Naive B cell (primary cell): ENCODE measurements at places on chromosomes 13 and 19. TPM values are rescaled to one million over a fixed set of nuclear protein-coding genes. Genes with fewer than 3 reads are reported as not detected.

DNA sequence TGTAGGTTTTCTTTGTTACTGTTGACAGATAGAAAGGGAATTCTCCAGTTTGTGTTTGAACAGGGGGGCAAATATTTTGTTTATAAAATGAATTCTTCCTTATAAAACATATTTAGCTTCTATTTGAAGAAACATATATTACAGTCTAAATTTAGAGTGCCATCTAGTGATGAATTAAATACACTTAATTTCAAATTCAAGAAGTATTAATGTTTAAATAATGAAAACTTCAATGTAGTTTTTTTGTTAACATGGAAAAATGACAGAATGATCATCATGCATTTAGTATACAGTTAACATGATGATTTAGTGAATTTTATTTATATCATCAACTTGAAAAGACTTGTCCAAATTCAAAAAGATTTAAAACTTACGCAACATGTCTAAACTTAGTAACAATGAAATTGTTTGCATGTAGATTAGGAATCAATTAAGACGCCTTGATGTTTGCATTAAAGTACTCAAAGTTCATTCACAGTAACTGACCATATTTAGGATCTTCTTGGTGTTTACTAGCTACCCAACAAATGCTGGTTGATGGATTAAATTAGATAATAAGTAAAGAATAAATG lies 765.9 kb upstream of the SLITRK1 start:
- H3K4me3 ChIP-seq: no peak overlapping the region
- DNase-seq: no peak
- H3K36me3 ChIP-seq: no peaks in the 10 kb centered on the region
- H3K27me3 ChIP-seq: no peaks in the 10 kb centered on the region
- H3K27ac ChIP-seq: no peak overlapping the region
- no peaks in the 10 kb centered on the region for H3K4me1 ChIP-seq

CYP4F22 gene
- not detected for polyA plus RNA-seq

DNA sequence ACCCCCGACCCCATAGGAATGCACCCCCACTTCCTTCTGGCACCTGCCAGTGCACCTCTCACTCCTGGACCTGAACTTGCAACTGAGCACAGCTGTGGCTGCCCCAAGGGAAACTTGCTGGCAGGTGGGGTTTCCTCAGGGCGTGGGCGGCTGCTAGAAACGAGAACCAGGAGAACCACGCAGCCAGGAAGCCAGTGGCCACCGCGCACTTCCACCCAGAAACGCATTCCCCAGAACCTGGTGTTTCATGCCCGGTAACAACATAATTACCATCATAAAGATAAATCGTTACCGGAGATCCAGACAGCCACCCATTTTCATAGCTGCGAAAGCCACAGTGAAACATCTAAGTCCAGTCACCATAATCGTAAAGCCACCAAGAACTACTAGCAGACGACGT lies 75.2 kb upstream of the C13orf46 start:
- peak; percentile 77 for DNase-seq
- H3K4me3 ChIP-seq: peak overlapping the region; percentile 80
- no peaks in the 10 kb centered on the region for H3K27me3 ChIP-seq

KIR2DL4 gene
- not detected for polyA plus RNA-seq

GRCh38 chr19:609004-609346 lies 19.3 kb downstream of the HCN2 start:
- peaks cover 9% of the 10 kb centered on the region for H3K4me1 ChIP-seq
- no peaks in the 10 kb centered on the region for H3K27me3 ChIP-seq
- H3K27ac ChIP-seq: no peak overlapping the region
- no peak for DNase-seq

- peaks cover 6% of the 10 kb centered on the region for H3K27me3 ChIP-seq
- H3K36me3 ChIP-seq: peaks cover 22% of the 10 kb centered on the region
- no peak overlapping the region for H3K4me3 ChIP-seq
- H3K4me1 ChIP-seq: peaks cover 5% of the 10 kb centered on the region
- DNase-seq: no peak
- no peak overlapping the region for H3K27ac ChIP-seq
Observed at GRCh38 chr19:19966862-19967261, 66.1 kb downstream of the ZNF93 start.

- DNase-seq: no peak
- no peaks in the 10 kb centered on the region for H3K27me3 ChIP-seq
Observed at GRCh38 chr19:34499155-34499834, 17.7 kb downstream of the WTIP start.

NFIX gene
- not detected for polyA plus RNA-seq

RYR1 gene
- polyA plus RNA-seq: not detected

WIZ gene
- polyA plus RNA-seq: 0.32 TPM

- no peaks in the 10 kb centered on the region for H3K36me3 ChIP-seq
- no peak for DNase-seq
- H3K27ac ChIP-seq: no peak overlapping the region
- no peak overlapping the region for H3K4me3 ChIP-seq
- H3K27me3 ChIP-seq: peaks cover 40% of the 10 kb centered on the region
Observed at GRCh38 chr19:46481947-46482346, 10.6 kb upstream of the PNMA8A start.

GRCh38 chr19:48635966-48636858 lies 967 bp downstream of the DBP start:
- H3K36me3 ChIP-seq: no peaks in the 10 kb centered on the region
- DNase-seq: no peak
- peak overlapping the region; percentile 97 for H3K27ac ChIP-seq
- H3K27me3 ChIP-seq: no peaks in the 10 kb centered on the region
- peaks cover 56% of the 10 kb centered on the region for H3K4me1 ChIP-seq
- H3K4me3 ChIP-seq: peak overlapping the region; percentile 88

DNA sequence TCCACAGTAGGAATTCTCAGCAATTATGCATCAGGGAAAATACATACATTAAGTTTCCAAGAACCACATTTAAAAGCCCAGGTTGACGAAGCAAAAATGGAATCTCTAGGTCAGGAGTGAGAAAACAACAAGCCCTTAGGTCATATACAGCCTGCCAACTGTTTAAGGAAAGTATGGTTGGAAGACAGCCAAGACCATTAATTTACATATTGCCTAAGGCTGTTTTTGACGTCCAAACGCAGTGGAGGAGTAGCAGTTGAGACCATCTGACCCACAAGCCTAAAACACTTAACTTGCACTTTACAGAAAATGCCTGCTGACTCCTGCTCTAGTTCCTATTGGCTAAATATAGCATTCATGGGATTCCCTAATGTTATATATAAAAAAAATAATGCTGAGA lies 299.0 kb downstream of the ITGBL1 start:
- H3K4me1 ChIP-seq: no peaks in the 10 kb centered on the region
- H3K27me3 ChIP-seq: peaks cover 6% of the 10 kb centered on the region
- H3K4me3 ChIP-seq: no peak overlapping the region
- no peak for DNase-seq

DNA sequence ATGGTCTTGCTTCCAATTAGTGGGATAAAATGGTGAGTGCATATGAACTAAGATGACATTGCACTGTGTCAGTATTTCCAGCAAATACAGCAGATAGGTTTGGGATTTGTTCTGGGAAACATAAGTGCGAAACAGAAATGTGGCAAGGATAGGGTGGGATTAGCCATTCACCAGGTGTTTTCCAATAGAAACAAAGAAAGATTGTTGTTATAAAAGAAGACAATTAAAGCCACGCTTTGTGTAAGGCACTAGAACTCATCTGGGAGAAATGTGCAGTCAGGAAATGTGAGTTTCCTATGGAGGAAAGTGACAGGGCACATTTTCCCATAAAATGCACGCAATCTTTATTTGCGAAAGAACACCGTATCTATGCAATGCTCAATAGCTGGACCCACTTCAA lies 1547.8 kb downstream of the EFNB2 start:
- H3K27ac ChIP-seq: no peak overlapping the region
- no peaks in the 10 kb centered on the region for H3K27me3 ChIP-seq

DNA sequence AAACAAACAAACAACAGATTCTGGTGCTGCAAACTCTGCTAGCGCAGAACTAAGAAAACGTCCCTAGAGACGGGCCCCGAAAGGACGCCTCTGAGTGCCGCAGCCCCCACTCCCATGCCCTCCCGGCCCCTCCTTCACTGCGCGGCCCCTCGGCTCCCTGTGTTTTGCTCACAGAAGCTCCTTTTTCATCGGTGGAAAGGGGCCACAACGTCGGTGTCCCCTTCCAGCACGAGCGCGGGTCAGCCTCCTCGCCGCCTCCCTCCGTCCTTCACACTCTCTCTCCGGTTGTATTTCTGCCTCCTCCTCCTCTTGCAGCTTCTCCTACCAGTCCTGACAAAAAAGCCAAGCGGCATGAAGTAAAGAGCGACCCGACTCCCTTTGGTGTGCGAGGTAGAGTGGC lies 14.8 kb upstream of the F7 start:
- no peaks in the 10 kb centered on the region for H3K4me1 ChIP-seq
- DNase-seq: no peak
- H3K27me3 ChIP-seq: no peaks in the 10 kb centered on the region
- H3K36me3 ChIP-seq: peaks cover 10% of the 10 kb centered on the region

MBD3 gene
- 13.4 TPM for polyA plus RNA-seq
